Suprapubic skin (tissue), 4 donors: ENCODE measurements at places on chromosomes 16 and 17. TPM values are rescaled to one million over a fixed set of nuclear protein-coding genes. Genes with fewer than 3 reads are reported as not detected.

CRYBA1 gene
- total RNA-seq = not detected

HOXB5 gene
- 0.80 TPM for total RNA-seq

SLFN12 gene
- 1.2 TPM for total RNA-seq

PHOSPHO1 gene
- total RNA-seq = 0.70 TPM

DNA sequence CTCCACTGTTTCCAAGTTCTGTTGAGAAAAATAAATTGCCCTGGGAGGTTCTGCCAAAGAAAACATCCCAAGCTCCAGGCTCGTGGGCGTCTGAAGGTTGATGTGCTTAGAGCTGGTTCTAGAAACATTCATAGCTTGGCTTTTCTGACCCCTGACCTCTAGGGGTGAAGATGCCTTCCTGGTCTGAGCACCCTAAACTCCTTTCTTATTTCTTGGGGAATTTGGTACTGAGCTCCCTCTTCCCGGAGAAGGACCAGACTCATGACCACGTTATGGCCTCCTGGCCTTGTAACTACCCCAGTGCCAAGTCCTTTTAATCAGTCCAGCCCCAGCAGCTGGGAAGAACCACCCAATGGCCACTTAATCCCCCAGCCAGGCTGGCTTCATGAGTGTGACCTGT lies 66.4 kb downstream of the MYH11 start:
- no peak for DNase-seq

DNA sequence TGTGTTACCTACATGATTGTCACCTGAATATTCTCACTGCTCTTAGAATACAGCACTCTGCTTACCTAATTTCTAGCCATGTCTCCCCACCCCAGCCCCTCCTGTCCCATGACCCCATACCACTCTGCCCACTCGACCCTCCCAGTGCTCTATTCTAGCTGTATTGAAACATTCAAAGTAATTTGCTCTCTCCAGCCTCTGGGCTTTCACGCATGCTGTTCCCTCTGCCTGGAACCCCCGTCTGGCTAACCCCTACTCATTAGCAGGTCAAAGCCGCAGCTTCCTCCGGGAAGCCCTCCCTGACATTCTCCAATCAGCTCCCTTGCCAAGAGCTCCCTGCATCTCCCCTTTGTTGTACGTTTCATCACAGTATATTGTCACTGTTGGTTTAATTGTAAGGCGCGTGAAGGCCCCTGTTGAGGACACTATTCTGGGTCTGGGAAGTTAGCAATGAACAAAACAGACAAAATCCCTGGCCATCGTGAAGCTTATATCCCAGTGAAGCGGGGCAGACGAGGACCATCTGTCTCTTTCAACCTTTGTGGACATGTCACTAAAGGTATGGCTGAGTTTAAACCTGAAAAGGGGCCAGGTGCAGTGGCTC lies 72.3 kb upstream of the LHX1 start:
- no peak for DNase-seq

DNA sequence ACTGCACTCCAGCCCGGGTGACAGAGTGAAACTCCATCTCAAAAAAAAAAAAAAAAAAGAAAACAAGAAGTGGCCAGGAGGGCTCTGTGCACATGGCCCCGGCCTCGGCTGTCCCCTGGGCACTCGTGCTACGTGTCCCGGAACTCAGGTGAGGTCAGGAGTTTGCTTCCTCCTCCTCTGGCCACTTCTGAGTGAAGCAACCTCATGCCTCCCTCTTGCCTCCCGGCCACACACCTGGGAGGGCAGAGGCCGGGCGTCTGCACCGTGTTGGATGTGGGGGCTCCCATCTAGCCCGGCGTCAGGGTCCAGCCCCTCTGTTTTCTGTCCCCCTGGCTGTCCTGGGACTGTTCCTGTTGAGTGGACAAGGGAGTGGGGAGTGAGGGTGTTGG lies 22.2 kb downstream of the ASPSCR1 start:
- no peak for DNase-seq

GRCh38 chr16:12535535-12536411 lies 267.9 kb downstream of the CPPED1 start:
- DNase-seq = no peak

DNA sequence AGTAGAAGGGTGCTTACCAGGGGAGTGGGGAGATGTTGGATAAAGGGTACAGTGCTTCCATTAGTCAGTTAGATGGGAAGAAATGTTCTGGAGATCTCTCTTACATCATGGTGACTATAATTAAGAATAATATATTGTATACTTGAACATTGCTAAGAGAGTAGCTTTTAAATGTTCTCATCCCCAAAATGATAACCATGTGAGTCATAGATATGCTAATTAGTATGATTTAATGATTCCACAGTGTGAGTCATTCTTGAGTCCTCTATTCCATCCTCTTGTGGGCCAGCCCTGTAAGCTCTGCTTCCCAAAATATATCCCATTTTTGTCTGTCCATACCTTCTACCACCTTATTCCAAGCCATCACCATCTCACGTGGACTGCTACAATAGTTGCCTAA lies 80.6 kb upstream of the CDH11 start:
- DNase-seq = no peak

DNA sequence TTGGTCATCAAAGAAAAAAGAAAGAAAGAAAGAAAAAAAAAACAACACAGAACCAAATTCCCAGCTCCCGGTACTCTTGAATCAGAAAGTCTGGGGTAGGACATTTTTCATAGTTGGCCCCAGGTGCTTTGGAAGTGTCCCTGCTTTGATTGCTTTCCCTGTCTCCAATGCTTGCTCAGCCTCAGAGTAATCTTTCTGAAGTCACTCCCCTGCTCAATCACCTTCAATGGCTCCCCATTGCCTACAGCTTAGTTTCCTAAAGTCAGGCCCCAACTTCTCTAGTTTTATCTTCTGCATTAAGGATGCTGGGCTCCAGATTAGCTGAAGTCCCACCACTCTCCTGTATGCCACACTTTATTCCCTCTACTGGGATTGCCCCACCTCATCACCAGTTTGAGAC lies 17.1 kb downstream of the CNGB1 start:
- no peak for DNase-seq

- no peak for DNase-seq
Measured at GRCh38 chr17:3657874-3658783, 10.2 kb downstream of the TAX1BP3 start.
